Left lung (tissue), 14 donors: ENCODE measurements at places on chromosomes 11 and 22.

GRCh38 chr11:75639762-75640181 lies 29.1 kb downstream of the MAP6 start:
- no peaks in the 10 kb centered on the region for H3K36me3 ChIP-seq
- no peak overlapping the region for H3K27ac ChIP-seq
- peaks cover 6% of the 10 kb centered on the region for H3K4me1 ChIP-seq
- H3K4me3 ChIP-seq = no peak overlapping the region
- peaks cover 4% of the 10 kb centered on the region for H3K27me3 ChIP-seq
- DNase-seq = peak; percentile 74

DNA sequence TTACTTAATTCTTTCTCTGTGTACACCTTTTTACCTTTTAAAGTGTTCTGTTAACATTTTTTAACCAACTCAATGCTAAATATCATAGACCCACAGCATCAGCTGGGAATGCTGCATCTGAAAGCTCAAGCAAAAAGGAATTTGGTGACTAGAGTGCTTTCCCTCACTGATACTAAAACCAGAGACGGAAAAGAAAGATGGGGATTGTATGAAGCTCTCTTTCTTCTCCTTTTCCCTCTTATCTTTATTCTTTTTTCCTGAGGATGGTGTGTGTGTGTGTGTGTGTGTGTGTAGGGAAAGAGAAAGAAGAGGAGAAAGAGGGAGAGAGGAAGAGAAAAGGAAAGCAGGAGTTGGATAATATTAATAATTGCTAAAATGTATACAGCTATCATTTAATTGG lies 4.1 kb upstream of the SIK2 start:
- no peaks in the 10 kb centered on the region for H3K4me1 ChIP-seq
- H3K36me3 ChIP-seq = no peaks in the 10 kb centered on the region
- H3K27me3 ChIP-seq = no peaks in the 10 kb centered on the region
- no peak overlapping the region for H3K4me3 ChIP-seq

DNA sequence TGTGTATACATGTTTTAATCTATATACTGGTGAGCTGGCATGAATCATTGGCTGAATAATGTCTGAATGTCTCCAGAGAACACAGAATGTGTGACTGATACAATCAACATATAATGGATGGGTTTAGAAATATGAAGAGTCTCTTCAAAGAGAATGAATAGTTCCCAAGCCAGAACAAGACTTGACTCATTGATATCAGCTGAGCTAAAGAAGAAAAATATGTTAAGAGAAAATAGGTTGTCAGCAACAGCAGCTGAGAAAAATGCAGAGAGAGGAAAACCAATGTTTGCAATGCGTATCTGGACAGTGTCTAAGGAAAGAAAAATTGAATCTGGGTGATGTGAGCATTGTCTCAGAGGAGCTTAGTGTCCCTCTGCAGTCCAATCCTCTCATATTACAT lies 1281.8 kb upstream of the TENM4 start:
- DNase-seq = no peak
- H3K27me3 ChIP-seq = no peaks in the 10 kb centered on the region
- no peak overlapping the region for H3K4me3 ChIP-seq
- no peaks in the 10 kb centered on the region for H3K4me1 ChIP-seq
- no peak overlapping the region for H3K27ac ChIP-seq

DNA sequence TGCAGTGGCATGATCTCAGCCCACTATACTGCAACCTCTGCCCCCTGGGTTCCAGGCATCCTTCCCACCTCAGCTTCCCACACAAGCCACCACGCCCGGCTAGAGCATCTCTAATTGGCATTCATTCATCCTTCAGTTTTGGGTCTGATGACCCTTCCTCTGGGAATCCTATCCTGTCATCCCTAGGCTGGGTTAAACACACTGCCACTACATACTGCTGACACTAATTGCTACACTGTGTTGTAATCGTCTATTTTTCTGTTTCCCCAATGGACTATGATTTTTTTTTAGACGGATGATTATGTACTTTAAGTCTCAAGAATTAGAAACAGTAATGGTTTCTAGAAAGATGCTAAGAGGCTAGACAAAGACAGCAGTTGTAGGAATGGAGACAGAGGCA lies 62.8 kb downstream of the DEUP1 start:
- no peaks in the 10 kb centered on the region for H3K27me3 ChIP-seq
- no peaks in the 10 kb centered on the region for H3K36me3 ChIP-seq
- no peaks in the 10 kb centered on the region for H3K4me1 ChIP-seq
- DNase-seq = no peak
- no peak overlapping the region for H3K27ac ChIP-seq

DNA sequence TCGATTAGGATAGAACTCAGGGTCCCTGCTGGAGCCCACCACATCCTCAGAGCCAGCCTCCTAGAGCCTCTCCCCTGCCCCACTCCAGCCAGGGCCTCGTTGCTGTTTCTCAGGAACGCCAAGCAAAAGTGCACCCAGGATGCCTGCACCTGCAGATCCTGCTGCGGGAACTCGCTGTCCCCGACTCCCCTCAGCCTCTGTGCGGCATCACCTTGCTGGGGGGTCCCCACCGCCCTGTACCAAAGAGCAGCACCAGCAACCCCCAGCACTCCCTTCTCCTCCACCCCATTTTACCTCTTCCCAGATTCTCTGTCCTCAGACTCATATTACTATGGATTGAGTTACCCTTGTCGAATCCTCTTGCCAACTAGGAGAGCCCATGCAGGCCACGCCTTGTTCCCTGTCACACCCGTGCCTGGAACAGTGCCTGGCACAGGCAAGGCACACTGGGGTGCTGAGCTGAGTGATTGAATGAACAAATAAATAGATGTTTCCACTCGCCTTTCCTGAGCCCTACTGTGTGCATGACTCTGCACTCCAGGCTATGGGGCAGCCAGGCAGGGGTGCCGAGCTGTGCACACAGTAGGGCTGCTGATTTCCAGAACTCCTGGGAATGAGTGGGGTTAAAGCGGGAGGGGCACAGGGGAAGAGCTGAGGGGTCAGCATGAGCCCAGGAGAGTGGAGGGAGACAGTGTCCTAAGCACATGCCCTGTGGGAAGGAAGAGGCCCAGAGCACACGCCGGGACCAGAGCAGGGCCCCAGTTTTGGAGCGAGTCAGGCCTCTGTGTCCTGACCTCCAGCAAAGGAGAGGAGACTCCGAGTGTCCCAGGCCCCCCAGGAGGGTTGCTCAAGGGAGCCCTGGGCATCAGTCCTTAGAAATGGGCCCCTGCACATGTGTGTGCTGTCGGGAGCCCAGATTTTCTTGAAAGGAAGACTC lies 44.3 kb downstream of the LINC01488 start:
- H3K27me3 ChIP-seq = no peaks in the 10 kb centered on the region

- no peaks in the 10 kb centered on the region for H3K27me3 ChIP-seq
- H3K36me3 ChIP-seq = no peaks in the 10 kb centered on the region
- H3K27ac ChIP-seq = peak overlapping the region; percentile 95
- H3K4me3 ChIP-seq = peak overlapping the region; percentile 24
Observed at GRCh38 chr11:57321388-57322255, 3.1 kb downstream of the TNKS1BP1 start.

DNA sequence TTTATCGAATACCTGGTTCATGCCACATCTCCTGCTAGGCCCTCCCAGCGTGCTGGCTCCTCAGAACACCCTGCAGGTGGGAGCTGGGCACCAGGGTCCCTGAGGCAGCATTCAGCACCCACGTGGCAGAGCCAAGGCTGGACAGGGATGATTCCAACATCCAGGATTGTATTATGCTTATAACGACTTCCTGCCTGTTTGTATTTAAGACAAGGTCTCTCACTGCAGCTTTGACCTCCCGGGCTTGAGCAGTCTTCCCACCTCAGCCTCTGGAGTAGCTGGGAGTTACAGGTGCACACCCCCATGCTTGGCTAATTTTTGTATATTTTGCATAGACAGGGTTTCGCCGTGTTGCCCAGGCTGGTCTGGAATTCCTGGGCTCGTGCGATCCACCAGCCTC lies 64.7 kb upstream of the WNT7B start:
- no peaks in the 10 kb centered on the region for H3K27me3 ChIP-seq
- DNase-seq = no peak
- peaks cover 27% of the 10 kb centered on the region for H3K4me1 ChIP-seq
- no peaks in the 10 kb centered on the region for H3K36me3 ChIP-seq
- H3K27ac ChIP-seq = no peak overlapping the region
- no peak overlapping the region for H3K4me3 ChIP-seq

DNA sequence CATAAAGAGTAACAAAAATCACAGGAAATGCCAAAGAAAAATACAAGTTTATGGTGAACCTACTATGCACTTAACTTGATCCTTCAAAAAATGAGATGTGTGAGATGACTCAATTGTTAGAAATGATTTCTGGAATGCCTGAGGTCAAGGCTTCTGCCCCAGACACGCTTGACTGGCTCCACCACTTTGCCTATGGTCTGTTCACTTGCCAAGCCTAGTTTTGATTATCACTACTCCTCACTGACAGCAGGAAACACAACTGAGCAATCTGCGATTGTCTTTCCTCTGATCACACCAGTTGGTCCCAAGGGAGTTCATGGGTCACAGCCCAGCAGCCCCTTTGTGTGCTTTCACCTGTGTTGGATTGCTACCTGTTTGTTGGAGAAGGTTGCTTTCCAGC lies 20.6 kb upstream of the PRDM10 start:
- no peak overlapping the region for H3K4me3 ChIP-seq
- no peak overlapping the region for H3K27ac ChIP-seq
- no peaks in the 10 kb centered on the region for H3K27me3 ChIP-seq
- H3K4me1 ChIP-seq = no peaks in the 10 kb centered on the region
- DNase-seq = no peak

- peaks cover 3% of the 10 kb centered on the region for H3K27me3 ChIP-seq
Observed at GRCh38 chr11:70381872-70382861, 16.2 kb upstream of the CTTN start.

DNA sequence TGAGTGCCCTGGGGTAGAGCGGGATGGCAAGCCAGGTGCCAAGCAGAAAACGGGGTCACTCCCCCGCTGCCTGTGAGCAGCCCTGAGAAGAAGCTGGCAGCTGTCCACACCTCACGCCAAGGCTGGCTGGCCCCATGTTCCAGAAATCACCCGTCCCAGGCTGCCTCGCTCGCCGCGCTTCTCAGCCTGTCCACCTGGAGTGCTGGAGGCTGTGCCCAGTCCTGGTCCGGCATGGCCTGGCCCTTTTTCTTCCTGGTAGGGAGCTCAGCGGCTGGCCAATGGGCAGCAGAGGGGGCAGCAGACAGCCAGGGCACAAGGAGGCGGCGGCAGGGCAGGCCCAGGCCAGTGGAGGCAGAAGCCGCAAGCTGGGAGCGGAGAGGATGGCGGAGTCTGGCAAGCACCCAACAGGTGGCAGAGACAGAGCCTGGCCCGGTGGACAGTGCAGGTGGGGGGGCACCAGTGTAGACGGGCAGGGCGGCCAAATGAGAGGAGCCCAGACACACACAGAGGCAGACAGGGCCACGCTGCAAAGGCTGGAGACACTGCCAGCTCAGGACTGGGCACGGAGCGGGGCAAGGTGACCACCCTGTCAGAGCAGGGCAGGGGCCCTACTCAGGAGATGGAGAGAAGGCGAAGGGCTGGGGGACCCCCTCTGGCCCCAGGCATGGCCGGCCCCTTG lies 37.2 kb upstream of the TH start:
- no peaks in the 10 kb centered on the region for H3K36me3 ChIP-seq
- H3K4me3 ChIP-seq = no peak overlapping the region
- no peak for DNase-seq
- no peaks in the 10 kb centered on the region for H3K4me1 ChIP-seq
- no peak overlapping the region for H3K27ac ChIP-seq

GRCh38 chr11:7485186-7486097 lies at the start of gene OLFML1:
Gene OLFML1 (plus strand): TSS chr11:7485506. CDS start chr11:7485876, 370 bp downstream.
- H3K4me1 ChIP-seq = peaks cover 4% of the 10 kb centered on the region
- DNase-seq = no peak
- peak within 1 kb of the TSS; percentile 34 for H3K4me3 ChIP-seq
- H3K27me3 ChIP-seq = peaks cover 8% of the 10 kb centered on the region
- H3K27ac ChIP-seq = peak within 1 kb of the TSS; percentile 54
